ENCODE measurements at places on chromosomes 16 and 17.

DNA sequence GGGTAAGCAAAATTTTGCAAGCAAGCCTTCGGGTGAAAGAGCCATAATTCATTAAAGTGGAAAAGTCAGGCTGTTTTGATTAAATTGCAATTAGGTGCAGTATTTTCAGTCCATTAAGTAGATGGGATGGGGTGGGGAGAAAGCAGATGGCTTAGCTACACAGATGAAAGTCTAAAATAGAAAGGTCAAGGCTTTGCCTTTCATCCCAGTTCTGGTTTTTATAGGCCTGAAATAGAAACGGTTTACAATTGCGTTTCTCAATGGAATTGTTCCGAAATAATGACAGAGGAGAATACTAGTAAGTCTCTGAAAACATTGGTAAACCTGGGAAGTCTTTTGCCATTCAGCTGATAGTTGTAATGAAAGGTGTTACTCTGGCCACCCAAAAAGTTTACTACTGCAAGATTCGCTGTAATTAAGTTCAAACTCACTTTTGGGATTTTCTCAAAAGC is 1.5 kb downstream of the PPM1E start:
- no peak for DNase-seq

DNA sequence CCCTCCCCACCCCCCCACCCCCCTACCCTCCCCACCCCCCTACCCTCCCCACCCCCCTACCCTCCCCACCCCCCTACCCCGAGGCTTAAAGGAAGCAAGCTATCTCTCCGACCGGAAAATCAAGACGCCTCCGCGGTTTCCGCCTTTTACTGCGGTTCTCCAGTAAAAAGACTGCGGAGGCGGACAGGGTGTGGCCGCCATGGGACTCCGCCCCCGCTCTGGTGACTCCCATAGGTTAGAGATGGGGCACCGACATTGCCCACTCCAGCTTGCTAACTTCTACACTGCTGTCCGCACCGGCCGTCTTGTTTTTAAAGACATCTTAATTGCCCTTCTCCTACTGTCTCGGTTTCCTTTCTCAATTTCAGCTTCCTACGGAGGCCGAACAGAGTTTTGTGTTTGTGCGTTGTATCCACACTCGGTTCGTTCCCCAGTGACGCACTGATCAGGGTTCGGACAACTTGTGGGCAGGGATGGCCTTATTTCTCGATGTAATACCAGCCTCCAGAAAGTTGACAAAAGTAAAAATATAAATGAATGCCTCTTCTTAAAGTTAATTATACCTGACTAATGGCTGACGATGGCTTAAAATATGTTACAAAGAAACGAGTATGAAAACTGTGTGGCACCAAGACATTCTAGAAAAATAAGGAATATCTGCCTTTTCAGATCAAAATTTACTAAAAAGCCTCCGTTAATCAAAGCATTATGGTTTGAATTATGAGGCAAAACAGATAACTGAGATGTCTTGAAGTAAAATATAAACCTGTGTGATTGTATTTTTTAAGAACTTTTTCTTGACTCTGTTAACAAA is 1.1 kb upstream of the ZNF200 start:
- peak; percentile 35 for DNase-seq

GRCh38 chr17:33091271-33091670 is 99.6 kb downstream of the SPACA3 start:
- no peak for DNase-seq

GRCh38 chr17:79919164-79919585 is 79.9 kb upstream of the CBX4 start:
- DNase-seq, result peak; percentile 96

- no peak for DNase-seq
These were observed 10.5 kb upstream of the MYO18A start for GRCh38 chr17:29190592-29191207.

- DNase-seq, result no peak
These were observed 64.6 kb downstream of the GOSR1 start for GRCh38 chr17:30541802-30542201.
